ENCODE measurements at places on chromosomes 12 and 14.

- DNase-seq = no peak
These were observed 123.1 kb downstream of the PIWIL1 start for GRCh38 chr12:130460611-130461446.

DNA sequence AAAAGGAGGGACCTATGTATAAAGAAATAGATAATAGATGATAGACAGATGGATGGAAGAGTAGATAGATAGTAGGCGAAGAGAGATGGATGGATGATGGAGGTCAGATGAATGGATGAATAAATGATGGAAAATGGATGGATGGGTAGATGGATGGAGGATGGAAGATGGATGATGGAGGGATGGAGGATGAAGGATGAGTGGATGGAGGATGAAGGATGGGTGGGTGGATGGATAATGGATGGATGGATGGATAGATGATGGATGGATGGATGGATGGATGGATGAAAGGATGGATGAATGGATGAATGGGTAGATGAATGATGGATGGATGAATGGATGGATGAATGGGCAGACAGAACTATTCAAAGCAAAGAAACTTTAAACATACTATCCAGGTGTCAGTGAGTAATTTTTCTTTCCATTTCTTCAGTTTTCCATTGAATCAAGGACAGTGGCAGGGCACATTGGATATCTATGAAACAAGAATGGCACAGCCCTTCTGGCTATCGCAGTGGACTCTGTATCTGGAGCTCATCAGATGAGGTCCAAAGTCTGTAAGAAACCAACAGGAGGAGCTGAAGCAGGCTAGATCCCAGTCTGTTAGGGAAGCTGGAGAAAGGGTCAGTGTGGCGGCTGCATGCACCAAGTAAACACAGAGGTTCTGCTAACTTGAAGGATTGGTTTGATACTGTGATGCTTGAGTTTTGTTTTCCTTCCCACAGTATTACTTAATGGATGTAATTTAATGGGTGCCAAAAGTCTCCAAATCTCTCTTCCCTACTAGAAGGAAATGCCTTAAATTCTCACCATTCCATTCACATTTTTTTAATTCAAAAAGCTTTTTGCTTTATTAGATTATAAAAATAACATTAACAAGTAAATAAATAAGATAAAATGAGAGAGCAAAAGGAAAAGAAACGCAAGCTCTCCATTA lies 18.1 kb upstream of the MED13L start:
- DNase-seq = no peak

GRCh38 chr14:56543436-56543835 lies 36.2 kb upstream of the TMEM260 start:
- no peak for DNase-seq

DNA sequence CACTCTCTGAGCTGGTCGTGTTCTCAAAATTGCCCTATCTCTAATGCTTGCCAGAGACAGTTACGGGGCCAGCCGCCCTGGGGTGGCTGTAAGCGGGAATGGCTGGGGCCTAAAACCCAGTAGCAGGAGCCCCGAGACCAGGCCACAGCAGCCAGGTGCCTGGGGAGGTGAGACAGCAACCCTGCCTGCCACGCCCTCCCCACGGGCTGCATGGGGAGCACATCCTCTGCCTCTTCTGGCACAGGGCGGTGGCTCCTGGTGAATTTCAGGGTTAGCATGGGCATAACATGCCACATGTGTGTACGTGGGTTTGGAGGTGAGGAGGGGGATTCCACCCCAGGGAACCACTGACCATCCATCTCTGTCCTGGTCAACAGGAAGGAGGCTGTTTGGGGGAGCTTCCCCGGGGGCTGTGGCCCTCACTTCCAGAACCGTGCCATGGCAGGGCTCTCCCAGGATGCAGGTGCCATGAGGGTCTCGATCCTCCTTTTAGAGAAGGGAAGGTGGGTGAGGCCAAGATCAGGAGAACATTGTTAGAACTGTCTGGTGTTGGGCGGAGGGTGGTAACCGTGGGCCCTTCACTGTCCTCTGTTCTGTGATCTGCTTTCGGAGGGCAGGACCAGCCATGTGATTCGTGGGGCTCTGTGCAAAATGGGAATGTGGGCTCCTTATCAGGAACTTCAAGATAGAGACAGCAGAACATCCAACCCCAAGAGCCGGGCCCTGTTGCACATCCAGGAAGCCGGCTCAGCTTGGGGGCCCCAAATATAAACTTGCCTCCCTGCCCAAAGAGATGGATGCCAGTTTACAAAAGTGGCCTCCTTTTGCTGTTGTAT lies 312.2 kb upstream of the DIO3 start:
- DNase-seq = no peak

DNA sequence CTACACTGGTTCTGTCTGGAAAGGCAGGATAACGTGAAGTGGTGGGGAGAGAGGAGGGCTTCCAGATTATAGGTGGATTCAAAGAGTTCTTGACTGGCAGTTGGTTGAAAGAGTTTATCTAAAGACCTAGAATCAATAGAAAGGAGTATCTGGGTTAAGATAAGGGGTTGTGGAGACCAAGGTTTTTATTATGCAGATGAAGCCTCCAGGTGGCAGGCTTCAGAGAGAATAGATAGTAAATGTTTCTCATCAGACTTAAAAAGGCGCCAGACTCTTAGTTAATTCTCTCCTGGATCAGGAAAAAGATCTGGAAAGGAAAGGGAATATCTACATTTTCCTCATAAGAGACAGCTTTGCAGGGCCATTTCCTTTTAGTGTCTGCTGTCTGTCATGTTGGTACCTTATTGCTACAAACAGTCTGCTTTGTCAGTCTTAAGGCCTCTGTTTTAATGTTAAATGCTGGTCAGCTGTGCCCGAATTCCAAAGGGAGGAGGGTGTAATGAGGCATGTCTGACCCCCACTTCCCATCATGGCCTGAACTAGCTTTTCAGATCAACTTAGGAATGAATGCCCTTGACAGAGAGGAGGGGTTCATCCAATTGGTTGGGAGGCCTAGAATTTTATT lies 401.3 kb downstream of the FUT8 start:
- DNase-seq = no peak

GRCh38 chr12:53465679-53466078 lies 13.8 kb downstream of the PCBP2 start:
- no peak for DNase-seq

DNA sequence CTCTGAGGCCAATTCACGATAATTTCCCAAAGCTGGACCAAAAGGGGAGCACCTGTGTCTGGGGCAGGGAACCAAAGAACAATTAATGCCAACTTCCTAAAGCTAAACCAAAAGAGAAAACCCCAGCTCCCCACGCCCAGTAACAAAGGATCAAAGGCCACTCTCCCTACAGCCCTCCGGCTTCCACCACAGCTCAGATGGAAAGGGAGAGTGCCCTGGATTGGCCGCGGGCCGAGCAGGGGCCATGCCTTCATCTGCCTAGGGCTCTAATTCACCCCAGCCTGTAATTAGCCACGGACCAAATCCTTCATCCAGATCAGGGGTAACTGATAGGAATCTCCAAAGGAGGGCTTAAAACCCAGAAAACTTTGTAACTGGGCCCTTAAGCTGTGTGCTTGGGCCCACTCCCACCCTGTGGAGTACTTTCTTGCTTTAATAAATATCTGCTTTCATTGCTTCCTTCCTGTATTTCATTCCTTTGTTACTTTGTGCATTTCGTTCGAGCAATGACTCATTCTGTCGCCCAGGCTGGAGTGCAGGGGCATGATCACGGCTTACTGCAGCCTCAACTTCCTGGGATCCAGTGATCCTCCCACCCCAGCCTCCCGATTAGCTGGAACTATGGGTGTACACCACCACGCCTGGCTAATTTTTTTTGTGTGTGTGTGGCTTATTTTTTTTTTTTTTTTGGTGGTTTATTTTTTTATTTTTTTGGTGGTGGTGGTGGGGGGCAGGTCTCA lies 65.5 kb upstream of the PPP4R3A start:
- no peak for DNase-seq

DNA sequence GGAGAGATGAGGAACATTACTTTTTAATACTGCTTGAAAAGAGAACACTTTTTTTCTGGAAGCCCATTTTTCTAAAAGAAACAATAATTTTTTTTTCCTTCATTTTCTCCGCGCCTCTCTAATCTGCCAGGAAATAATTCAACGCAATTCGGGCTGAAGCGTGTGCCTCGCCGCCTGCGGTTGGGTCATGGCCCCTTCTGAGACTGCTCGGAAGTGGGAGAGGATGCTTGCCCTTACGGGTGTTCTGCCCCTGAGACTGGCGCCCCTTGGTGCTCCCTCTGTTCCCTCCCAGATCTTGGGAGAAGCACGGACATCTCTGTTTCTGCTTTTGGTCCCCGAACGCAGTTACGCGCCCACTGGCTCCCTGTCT lies 332 bp upstream of the TBC1D30 start:
- DNase-seq = no peak

DNA sequence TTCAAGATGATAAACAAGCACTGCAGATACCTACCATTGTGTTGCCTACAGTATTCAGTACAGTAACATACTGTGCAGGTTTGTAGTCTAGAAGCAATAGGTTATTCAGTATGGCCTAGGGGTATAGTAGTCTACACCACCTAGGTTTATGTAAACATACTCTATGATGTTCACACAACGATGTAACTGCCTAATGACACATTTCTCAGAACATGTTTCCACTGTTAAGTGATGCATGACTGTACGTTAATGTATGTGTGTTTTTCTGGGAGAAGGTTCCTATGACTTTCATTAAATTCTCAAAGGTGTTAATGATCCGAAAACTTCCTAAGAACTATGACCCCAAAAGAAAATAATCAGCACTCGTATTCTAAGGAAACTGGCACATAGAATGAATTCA lies 20.9 kb upstream of the CALM1 start:
- no peak for DNase-seq

DNA sequence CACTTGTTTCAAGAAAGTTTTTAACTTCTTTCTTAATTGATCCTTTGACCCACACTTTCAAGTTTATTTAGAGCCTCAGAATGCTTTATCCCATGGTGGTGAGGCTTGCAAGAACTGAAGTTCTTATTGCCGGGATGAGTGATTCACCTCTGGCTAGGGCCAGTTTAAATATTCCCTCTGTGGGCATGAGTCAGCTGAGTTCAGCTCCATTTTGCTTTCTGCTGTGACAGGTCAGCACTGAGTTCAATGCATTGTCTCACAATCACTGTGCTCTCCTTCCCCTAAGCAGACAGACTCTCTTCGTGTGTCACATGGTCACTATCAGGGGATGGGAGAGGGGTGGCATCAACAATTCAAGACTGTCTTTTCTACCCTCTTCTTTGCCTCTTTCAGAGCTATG lies 514.6 kb upstream of the FBXO33 start:
- DNase-seq = no peak

DNA sequence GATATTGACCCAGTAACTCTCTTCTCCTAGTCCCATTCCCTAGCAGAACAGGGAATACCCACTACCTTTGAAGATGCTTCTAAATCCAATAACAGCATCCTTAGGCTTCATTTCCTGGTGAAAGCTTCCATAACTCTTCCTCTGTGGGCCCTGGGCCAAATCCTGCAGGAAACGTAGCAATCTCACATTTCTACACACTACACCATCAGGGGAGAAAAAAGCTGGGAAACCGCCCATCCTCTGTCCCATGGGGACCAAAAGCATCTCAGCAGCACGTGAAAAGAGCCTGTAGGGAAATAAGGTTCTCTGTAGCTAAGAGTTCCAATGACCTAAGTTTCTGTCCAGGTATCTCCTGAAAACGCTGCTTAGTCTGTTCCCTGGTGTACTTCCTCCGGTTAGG lies 340.2 kb downstream of the DPF3 start:
- no peak for DNase-seq
